ENCODE measurements at places on chromosomes 7 and 10.

- DNase-seq: no peak
These were observed 272.1 kb downstream of the SDK1 start for GRCh38 chr7:3573151-3573550.

DNA sequence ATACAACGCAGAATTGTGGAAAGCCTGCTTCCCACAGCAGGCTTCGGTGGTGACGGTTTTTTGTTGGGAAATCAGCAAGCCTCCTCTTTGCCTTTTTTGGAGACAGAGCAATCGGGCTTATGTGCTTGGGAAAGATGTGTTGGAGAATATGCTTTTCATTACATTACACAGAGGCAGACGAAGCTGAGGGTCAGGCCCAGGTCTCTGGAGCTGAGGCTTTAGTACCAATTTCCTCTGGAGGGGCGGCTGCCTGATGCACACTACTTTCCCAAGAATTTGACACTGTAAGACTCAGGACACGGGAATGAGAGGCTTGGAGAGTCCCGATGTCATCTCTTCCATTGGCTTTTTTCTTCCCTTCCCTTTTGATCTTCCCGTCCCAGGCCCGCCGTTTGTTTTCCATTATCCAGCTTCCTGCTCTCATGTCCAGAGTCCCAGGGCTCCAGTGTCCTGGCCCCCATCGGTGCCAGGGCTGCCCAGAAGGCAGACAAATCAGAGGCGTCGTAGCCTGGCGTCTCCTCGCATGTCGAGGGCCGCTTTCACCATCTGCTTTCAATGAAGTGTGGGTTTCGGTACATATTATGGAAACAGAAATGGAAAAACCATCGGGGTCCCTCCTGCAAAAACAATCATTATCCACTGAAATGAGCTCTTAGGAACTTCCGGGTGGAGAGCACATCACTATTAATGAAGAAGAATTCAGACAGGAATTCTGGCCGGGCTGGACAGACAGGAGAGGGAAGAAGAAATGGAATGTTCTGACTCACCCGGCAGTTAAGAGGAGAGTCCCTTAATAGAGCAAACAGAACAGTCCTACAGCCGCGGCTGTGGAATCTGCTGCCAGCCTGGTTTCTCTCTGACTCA is 123.0 kb upstream of the JCAD start:
- DNase-seq: no peak

DNA sequence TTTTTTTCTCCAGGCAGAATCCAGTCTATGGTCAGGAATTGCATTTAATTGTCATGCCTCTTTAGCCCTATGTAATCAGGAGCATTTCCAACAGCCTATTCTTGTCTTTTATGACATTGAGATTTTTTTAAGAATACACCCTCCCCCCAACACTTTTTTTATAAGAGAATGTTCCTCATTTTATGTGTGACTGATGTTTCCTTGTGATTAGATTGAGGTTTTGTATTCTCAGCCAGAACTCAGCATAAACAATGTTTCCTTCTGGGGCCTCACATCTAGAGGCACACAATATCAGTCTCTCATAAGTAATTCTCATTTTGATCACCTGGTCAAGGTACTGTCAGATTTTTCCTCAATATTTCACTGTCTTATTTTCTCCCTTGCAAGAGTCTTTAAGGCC is 193.4 kb upstream of the PDE1C start:
- no peak for DNase-seq

- DNase-seq: no peak
These were observed 307.8 kb upstream of the POM121L12 start for GRCh38 chr7:52727632-52728031.

DNA sequence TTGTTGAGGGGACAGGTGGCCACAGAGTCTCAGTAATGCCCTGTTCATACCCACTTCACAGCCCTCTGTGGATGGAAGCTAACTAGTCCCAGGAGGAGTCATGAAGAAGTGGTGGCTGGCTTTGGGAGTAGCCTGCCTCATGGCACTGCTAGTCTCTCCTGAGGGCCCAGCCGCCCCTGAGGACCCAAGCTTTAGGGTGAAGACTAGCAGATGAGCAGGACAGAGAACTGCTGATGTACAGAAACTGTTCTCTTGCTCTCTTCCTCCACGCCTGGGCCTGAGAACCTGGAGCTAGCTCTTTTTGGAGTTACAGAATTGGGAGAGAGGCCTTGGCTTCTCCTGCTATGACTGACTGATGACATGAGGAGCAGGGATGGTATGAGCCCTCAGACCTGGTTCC is 99.2 kb downstream of the RAMP3 start:
- no peak for DNase-seq

DNA sequence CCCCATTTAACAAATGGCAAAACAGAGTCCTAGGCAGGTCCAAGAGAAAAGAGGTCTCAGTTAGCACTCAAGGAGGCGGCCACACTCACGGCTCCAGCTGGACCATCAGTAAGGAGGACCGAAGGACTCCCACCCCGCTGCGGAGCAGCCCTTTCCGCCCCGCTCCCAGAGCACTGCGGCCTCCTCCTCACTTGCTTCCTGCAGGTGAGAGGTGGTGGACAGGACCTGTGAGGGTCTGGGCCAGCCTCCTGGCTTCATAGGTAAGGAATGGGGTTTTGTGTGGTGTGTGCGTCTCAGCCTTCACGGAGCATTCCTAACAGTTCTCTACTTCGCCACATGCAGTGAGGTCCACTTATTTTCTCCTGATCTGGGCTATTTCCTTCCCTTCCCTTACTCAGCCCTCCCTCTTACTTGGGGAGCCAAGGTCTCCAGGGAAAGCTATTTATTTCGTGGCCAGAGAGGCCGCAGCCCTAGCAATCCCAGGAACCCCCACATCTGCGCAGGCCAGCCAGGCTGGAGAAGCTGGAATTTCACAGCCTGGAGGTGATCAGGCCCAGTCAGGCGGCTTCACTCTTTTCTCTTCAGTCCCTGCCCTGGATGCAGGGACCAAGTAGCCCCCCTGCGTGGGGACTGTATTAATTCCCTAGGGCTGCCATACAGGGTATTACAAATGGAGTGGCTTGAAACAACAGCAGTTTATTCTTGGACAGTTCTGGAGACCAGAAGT is 45.9 kb downstream of the ZNF783 start:
- no peak for DNase-seq

GRCh38 chr7:149474309-149475120 is 13.7 kb upstream of the ZNF777 start:
- no peak for DNase-seq

All from activated CD4-positive, alpha-beta memory T cell treated with anti-CD3 and anti-CD28 coated beads, Interleukin-2, amount 10 ng/mL, durations not matched to agents 7 days and 5 days (primary cell).